ENCODE measurements at places on chromosomes 4 and X. TPM values are rescaled to one million over a fixed set of nuclear protein-coding genes. Genes with fewer than 3 reads are reported as not detected.

SLAIN2 gene
- 17.8 TPM for polyA plus RNA-seq

TLR7 gene
- polyA plus RNA-seq, result 0.05 TPM

LRBA gene
- polyA plus RNA-seq, result 20.8 TPM

GPR119 gene
- not detected for polyA plus RNA-seq

KCTD8 gene
- not detected for polyA plus RNA-seq

NOX1 gene
- polyA plus RNA-seq, result not detected

SH3D19 gene
- polyA plus RNA-seq, result not detected

XAGE2 gene
- not detected for polyA plus RNA-seq

TEX13D gene
- polyA plus RNA-seq, result not detected

ARHGAP6 gene
- polyA plus RNA-seq, result not detected

CACNA1F gene
- polyA plus RNA-seq, result 0.12 TPM

RTL3 gene
- not detected for polyA plus RNA-seq

DNA sequence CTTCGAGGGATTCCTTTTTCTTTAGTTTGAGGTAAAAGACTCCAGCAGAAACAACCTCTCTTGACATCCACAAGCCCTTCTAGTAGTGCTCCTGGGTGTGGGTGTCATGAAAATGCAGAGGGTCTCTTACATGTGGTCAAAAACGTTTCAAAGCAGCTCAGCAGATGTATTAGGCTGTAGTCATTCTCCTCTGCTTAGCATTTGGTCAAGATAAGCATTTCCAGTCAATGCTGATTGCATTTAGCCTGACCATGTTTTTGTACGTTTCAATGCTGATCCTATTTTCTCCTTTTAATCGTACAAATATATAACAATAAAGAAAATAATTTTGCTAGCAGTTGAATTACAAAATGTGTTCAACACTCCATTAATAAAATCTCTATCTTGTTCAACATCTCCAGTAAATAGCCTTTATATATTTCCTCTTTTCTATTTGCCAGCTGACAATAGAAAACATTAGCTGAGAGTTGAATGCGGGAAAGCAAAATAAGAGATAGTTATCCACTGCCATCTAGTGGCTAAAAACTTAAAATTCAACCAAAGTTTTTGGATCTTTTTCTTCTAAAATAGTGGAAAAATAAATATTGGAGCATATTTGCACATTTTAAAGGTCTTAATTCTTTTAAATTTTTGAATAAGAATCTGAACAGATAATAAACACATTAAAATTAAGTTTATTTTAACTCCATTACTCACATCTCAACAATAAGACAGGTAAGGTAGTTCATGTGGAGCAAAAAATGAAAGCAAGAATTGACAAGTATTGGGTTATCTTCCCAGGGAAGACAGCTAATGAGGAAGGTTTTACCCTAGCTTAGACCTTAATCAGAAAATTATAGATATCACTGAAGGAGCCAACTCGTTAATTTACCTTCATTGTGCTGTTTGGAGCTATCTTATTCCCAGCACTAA is 15.2 kb upstream of the PACRGL start:
- peak; percentile 27 for DNase-seq

DNA sequence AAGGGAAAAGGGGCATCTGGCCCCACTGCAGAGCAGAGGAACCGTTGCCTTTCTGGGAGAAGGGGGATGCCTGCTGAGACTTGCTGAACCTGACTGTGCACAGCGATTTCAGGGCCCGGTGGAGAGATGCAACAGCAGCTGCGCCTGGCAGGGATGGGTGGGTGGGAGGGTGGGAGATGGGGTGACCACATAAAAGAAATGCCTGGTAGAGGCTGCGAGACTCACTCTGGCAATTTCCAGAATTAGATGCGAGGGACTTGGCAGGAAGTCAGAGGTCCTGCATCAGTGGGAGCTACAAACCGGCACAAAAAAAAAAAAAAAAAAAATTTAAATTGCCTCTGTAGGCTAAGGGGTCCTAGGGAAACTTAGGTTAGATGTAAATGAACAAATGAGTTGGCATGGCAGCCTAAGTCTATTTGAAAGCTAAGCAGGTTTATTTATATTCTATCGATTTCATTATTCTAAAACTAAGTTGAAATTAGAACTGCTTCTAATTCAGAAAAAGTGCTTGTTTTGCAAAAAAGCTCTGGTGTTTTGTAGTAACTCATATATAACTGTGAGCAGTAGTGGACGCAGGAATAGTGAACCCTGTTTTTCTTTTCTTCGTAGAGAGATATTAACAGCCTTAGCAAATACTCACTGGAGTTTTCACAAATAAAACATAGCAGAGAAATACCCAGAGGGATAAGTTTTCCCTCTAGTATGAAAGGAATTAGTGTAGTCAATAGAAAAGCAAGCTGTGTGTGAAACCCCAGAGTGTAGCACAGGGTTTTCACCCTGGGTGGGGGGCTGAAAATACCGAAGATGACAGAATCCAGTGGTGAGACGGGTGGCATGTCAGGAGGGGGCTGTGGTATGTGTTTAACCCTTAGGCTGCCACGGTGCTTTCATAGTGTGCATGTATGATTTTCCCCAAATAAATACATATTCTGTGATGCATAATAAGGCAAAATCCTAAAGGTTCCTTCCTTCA is 130.1 kb downstream of the EGF start:
- no peak for DNase-seq

DNA sequence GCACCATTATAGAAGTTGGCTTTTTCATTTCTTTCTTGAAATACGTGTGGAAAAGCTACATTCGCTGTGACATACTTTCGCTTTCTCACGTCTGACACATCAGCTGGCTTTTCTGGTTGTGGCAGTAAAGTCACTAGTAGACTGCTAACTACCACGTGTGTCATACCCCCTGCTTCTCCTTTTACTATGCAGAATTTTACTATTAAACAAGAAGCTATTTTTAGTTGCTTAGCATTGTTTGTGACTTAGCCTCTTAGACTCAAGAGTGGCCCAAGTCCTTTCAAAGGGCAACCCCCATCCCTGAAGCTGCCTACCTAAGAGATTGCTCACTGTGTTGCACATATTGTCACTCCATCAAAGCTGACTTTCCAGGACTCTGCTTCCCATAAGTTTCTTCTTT is 2.1 kb upstream of the IL2 start:
- DNase-seq, result peak; percentile 29

GRCh38 chrX:153578200-153578835 is 20.6 kb downstream of the CCNQ start:
- no peak for DNase-seq

GRCh38 chrX:57675320-57675719 is 4.7 kb downstream of the NLRP2B start:
- no peak for DNase-seq

GRCh38 chr4:113835005-113835404 is 73.5 kb upstream of the CAMK2D start:
- no peak for DNase-seq

- peak; percentile 28 for DNase-seq
Measured at GRCh38 chr4:73068491-73069337, 802 bp downstream of the COX18 start.

- DNase-seq, result no peak
Measured at GRCh38 chr4:129446074-129446473, 350.1 kb downstream of the C4orf33 start.

DNA sequence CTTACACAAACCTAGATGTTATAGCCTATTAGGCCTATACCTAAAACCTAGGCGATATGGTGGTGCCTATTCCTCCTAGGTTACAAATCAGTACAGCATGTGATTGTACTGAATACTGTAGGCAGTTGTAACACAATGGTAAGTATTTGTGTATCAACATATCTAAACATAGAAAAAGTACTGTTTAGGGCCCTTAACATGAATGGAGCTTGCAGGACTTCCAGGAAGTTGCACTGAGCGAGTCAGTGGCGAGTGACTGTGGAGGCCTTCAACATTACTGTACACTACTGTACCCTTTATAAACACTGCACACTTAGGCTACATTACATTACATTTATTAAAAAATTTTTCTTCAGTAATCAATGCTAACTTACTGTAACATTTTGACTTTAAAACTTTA is 37.8 kb downstream of the WWC2 start:
- no peak for DNase-seq

DNA sequence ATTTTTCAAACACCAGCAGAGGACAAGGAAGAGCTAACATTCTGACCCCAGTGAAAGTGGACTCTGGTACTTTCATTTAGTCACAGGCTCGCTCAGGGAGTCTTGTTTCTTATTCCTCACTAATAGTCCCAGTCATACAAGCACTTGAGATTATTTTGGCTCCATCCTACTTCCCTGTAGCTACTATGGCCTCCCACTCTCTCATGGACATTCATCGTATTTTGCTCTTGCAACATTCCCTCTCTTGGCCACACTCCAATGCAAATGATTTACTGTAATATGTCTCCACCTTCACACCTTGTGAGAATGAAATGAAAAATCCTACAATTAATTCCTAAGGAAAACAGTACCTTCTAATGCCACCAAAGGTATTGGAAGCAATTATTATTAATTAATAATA is 21.3 kb downstream of the PLRG1 start:
- no peak for DNase-seq

- no peak for DNase-seq
Measured at GRCh38 chr4:105934386-105934785, 39.1 kb downstream of the NPNT start.

GRCh38 chr4:108683479-108683878 is 33.1 kb downstream of the OSTC start:
- DNase-seq, result no peak

GRCh38 chrX:9558615-9559014 is 93.8 kb downstream of the TBL1X start:
- no peak for DNase-seq

GRCh38 chr4:5385741-5386311 is 322.5 kb downstream of the EVC2 start:
- no peak for DNase-seq

- DNase-seq, result no peak
Measured at GRCh38 chr4:139918591-139918990, 235.4 kb downstream of the MAML3 start.

- no peak for DNase-seq
Measured at GRCh38 chr4:149266301-149266700, 549.3 kb downstream of the IQCM start.

- no peak for DNase-seq
Measured at GRCh38 chr4:181970366-181970765, 272.8 kb upstream of the TENM3 start.

GRCh38 chrX:112967341-112967740 is 126.7 kb upstream of the AMOT start:
- no peak for DNase-seq

DNA sequence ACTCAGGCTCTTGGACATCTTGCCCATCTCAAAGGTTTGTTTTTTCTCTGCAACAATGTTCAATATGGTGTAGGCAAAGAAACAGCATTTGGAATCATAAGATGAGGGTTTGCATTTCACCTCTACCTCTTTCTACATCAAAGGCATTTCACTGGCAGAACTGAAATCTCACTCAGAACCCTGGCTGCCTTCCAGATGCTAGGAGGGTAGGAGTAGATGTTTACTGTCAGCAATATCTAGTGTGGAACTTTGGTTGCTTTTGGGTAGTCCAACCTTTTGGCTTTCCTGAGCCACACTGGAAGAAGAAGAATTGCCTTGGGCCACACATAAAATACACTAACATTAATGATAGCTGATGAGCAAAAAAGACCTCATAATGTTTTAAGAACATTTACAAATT is 297.0 kb upstream of the KLF3 start:
- no peak for DNase-seq

- DNase-seq, result no peak
Measured at GRCh38 chr4:117941611-117942010, 92.7 kb upstream of the NDST3 start.

- no peak for DNase-seq
Measured at GRCh38 chr4:45475548-45475947, 648.3 kb downstream of the GABRG1 start.

DNA sequence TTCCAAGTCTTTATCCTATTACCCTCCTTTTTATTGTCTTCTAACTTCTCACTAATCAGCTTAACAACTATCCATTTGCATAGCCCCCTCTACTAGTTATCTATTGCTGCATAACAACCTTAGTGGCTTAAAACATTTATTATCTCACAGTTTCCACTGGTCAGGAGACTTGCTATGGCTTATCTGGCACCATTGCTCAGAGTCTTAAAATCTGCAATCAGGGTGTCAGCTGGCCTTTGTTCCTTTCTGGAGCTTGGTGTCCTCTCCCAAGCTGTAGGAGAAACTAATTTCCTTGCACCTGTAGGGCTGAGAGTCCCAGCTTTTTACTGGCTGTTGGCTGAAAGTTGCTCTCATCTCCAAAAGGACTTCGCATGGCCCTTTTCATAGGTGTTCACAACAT is 137.0 kb upstream of the SMIM31 start:
- no peak for DNase-seq

DNA sequence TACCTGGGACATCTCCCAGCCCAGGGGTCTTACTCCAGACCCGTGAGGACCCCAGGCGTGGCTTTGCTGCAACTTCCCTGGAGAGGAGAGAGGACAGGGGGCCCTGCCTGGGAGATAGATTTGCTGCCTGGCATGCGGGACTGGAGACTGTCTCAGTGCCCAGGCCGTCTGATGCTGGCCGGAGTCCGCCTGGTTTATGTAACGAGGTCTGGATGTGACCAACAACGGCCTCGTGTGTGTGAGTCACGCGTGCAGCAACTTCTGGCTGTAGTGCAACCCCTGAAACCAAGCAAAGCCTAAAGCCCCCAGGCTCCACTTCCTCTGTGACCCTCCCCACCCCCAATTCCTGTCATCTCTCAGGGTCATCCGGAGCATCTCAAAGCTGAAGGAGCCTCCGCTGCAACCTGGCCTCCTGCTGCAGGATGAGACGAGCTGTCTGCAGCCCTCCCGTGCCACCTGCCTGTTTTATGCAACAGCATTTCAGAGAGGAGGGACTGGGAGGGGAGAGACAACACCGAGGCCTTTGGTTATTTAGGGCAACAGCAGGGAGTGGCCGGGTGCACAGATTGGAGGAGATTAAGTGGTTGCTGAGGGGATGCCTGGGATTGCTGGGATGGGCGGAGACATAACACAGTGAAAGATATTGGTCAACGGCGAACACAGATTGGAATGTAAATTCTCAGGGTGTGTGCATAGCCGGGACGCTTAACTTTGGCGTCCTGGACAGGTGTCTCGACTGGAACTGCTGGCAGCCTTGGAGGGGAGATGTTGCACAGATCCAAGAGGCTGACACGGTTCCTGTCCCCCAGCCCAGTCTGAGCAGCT is 16.0 kb downstream of the XG start:
- DNase-seq, result no peak

- no peak for DNase-seq
Measured at GRCh38 chr4:183571350-183571941, 66.6 kb downstream of the ING2 start.

DNA sequence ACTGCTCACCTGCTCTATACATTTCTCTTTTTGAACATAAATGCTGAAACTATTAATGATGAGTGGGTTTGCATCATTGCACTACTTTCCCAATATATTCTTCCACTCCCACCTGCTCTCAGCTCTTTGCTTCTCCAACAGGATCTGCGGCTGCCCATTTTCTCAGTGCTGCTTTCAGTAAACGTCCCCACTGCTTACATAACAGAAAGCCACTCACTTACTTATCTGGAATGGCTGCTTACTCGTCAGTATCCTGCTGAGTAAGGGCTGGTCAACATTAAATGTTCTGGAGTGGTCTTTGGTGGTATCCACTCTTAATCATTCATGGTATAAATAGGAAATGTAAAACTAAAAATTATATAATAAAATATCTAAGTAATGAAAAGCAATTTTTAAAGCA is 112.8 kb upstream of the HPF1 start:
- no peak for DNase-seq
